Stimulated activated CD4-positive, alpha-beta T cell treated with anti-CD3 and anti-CD28 coated beads, Interleukin-12 subunit alpha, Interleukin-12 subunit beta, amount 100 ng/mL, for 24 hours (primary cell): ENCODE measurements at places on chromosomes 11 and 22.

DNA sequence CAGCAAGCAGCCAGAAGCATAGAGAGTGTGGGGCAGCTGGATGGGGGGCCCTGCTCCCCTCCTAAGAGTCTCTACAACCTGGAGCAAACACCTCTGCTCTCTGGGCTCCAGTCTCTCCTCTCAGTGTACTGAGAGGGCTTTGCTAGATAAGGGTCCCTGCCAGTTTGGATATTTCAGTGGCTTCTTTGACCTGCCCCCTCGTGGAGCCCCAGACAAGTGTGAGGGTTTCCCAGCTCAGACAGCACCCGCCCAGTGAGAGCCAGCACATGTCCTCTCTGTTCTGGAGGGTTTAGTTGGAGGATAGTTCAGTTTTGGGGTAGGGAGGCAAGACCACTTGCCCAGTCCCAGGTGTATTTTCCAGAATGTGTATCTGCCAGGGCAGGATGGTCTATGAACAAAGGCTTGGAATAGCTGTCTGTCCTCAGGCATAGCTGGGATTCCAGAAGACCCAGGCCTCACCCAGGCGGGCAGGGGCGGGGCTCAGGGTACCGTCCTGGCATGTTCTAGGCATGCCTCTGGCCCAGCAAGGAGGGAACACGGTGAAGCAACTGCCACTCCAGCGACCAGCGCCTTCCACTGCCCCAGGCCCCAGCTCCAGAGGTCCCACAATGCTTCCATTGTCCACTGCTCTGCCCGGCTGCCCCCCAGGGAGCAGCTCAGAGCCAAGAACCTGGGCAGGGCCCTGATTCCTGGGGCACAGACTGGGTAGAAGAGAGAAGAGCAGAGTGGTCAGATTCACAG, 7.5 kb upstream of the MICALL1 start:
- no peak for DNase-seq

DNA sequence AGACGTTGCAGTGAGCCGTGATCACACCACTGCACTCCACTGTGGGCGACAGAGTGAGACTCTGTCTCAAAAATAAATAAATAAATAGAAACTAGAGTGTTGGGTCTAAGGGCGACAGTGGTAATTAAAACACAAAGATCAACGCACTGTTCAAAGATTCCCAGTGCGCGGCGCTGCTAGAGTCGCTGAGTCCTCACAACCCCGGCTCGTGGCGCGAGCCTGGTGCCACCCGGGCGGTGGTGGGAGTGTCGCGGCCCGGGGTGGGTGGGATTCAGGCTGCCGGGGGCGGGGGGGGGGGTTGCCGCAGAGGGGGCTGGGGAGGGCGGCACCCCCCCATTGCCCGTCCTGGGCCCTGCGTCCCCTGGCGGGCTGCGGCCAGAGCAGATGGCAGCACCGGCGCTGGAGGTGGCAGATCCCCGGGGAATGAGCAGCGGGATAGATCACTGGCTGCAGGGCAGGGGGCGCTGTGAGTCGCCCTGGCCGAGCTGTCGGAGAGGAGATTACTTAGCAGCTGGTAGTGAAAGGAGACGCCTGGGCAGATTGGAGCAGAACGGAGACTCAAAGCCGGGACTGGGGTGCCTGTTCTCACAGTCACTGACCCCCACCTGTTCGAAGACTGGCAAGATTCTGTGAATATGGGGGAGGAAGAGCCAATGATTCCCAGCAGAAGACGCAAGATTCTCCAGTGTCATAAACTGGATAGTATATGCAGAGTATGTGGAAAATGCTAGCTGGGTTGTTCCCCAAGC, 30.2 kb upstream of the APOBEC3A start:
- DNase-seq: peak; percentile 54

- DNase-seq: no peak
Observed at GRCh38 chr11:126598344-126599216, 243.1 kb downstream of the ST3GAL4 start.

DNA sequence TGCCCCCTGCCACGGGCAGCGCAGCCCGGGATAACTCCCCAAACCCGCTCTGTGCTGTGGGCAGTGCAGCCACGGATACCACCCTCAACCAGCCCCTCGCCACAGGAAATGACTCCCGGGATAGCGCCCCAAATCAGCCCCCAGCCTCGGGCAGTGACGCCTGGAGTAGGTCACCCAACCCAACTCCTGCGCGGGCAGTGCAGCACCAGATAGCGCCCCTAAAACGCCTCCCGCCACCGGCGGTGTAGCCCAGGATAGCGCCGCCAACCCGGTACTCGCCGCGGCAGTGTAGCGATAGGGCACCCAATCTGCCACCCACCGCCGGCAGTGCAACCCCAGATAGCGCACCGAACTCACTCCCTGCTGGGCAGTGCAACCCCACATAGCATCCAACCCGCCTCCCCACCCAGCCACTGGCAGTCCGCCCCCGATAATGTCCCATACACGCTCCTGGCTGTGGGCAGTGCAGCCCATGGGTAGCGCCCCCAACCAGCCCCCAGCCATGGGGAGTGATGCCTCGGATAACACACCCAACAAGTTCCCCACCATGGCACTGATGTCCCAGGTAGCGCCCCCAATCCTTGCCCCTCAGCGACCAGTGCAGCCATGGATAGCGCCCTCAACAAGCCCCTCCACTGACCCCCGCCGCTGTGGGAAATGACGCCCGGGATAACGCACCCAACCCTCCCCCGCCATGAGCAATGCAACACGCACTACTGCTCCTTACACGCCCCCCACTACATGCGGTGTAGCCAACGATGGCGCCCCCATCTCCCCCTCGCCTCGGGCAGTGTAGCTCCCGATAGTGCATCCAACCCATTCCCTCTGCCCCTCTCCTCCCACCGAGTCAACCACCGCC, 1.5 kb downstream of the RFPL2 start:
- no peak for DNase-seq

- DNase-seq: no peak
Observed at GRCh38 chr11:48054994-48055291, 74.6 kb downstream of the PTPRJ start.

GRCh38 chr11:19560156-19560555, 152.5 kb upstream of the NAV2 start:
- no peak for DNase-seq

DNA sequence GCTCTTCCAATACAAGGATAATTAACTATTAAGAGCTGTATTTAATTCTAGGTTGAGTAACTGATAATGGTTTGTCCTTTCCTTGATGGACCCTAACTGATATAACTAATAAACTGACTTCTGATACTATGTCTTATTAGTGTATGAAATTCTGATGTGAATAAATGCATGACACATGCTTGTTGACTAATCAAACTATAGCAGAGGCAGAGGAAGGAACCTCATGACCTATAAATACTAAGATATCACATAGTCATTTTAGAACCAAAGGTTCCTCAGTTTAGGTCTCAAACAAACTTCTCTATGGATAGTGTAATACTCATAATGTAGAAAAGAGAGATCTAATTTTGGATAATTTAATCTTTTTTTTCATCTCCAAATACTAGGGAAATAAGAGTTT, 4.8 kb upstream of the HBD start:
- DNase-seq: no peak

DNA sequence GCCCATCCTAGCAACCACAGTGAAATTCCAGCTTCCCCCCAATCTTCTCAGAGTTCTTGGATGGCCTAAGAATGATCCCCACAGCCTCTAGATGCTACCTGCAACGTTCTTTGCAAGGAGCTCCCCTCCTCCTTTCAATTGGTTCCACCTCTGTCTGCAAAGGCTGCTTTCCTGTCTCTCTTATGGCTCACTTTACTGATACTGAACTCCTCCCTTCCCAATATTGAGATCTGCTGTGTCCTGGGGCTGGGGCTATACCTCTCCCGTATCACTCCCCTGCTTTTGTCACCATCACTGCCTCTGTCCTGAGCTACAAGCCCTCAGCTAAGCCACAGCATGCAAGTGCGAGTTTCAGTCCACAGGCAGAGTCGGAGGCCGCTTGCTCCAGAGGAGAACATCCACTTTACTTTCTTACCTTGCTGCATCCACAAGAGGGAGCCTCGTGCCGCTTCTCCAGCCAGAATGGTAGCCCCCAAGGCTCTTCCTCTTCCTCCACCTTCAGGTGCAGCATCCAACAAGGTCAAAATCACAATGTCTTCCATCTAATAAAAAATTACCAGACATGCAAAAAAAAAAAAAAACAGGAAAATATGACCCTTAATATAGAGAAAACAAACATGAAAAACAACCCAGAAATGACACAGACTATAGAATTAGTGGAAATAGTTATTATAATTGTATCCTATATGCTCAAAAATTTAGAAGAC, 48.6 kb upstream of the TMEM45B start:
- DNase-seq: no peak

DNA sequence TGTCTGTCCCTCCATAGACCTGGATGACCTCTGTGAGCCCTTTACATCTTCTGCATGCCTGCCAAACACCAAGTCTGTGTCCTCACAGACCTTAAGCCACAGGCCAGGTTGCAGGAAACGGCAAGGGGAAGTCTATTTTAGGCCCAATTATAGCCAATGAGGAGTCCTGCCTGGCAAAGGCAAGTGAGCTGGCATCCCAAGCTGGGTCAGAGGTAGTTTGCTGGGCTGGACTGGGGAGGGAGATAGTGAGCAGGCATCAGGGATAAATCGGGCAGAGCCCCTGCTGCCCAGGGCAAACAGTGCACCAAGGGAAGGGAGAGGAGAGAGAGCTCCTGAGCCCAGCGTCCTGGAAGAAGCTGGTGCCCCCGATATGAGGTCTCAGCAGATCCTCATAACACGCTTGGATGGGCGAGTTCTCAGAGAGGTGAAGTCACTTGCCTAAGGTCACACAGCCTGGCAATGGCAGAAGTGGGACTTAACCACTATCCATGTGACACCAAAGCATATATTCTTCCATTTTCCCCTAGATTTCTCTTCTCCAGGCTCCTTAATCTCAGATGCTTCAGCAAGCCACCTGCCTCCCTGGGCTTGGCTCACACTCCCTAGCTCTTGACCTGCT, 3.7 kb upstream of the RELT start:
- no peak for DNase-seq

- DNase-seq: no peak
Observed at GRCh38 chr11:127624306-127624856, 623.8 kb upstream of the KIRREL3 start.

GRCh38 chr22:40414838-40415505, 44.6 kb downstream of the SGSM3 start:
- no peak for DNase-seq

GRCh38 chr22:42461511-42461910, 29.3 kb upstream of the NFAM1 start:
- DNase-seq: no peak

DNA sequence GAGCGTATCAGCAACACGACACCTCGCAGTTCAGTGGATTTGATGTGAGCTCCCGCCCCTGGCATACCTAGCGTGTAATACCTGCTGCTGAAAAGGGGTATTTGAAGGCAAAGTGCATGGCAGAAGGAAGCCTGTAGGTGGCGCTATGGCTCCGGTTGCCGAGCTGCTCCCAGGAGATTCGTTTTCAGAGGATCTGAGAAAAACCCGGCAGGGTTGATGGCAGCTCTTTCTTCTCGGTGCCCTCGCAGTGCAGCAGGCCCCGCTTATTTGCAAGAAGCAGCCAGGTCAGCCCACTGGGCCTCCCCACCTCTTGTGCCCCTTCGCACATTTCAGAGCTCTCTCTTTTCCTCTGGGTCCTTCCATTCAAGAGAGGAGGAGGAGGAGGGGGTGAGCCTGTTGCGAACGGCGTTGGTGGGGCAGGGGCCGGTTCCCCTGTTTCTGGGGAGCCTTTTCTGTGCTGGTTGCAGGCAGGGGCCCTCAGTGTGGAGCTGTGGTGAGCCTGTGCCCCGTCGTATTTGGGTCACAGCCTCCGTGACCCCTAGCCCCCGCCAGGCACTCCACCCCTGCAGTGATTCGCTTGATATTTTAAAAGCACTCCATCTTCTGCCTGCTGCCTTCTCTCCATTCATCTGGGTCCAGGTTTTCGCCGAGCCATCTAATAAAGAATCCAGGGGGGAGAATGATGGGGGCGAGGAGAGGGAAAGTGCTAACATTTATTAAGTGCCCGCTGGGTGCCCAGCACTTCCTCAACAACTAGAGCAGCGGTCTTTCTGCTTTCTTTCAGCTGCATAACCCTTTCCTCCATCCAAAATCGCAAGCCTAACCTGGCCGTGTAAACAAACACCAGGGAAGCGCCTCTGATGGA, 85.3 kb upstream of the SYT13 start:
- peak; percentile 33 for DNase-seq

DNA sequence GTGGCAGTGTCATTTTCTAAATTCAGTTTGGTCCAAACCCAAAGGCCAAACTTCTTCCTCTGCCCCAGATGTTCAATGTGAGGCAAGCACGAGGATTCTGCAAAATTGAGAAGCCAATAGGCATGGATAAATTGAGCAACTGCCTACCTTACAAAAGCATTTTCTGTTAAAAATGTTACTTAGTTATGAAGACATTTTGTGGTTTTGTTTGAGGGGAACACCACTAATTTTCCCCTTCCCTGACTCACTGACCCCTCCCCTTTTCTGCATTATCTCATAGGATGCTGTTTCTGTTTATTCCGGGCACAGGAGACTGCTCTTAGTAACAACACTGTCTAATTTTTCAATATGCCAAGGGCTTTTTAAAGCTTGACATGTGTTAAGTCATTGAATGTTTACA, 462.8 kb downstream of the INSC start:
- no peak for DNase-seq

DNA sequence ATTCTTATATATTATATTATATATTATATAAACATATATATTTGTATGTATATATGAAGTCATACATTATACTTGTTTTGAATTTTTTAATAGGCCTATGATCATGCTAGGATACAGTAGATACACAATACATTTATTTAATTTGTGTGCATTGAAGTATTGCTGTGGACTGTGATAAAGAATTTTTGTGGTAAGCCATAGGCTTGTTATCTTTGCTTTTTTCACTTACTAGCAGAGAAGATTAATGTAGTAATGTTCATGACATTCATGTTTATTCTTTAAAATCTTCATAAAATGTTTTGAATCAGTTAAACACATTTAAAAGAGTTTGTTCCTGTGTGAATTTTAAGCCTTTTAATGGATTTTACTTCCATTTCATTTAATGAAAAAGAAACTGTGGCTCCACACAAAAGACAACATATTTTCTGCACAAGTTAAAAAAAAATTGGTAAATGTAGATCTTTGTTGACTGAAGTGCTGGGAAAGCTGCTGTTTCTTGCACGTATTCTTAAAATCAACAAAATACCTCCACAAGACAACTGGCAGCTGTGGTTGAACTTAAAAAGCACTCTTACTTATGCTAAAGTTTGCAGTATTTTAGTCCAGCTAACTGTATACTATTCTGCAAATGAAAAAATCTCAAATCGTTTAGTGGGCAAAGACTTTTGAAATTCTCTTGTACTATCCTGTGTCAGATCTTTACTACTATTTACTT, 156.2 kb downstream of the TMEM135 start:
- DNase-seq: no peak

DNA sequence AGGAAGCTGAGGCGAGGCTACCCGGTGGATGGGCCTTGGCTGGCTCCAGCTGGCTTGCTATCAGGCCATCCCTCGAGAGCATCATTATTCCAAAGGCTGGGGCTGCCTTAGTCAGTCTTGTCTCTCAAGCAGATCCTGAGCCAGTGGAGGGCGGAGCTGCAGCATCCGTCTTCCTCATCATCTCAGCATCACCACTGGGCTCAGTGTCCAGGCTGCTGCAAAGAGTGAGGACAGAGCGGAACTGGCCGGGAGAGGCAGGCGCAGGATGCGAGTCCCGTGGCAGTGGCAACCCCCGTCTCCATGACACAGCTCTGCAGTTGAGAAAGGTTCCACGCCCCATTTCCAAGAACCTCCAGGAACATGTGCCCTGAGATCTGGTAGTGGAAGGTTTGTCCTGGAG, 4.4 kb downstream of the TP53I11 start:
- no peak for DNase-seq

GRCh38 chr22:43504068-43504467, 92.3 kb downstream of the MPPED1 start:
- no peak for DNase-seq

GRCh38 chr11:65321076-65321475, 6.4 kb downstream of the CDC42EP2 start:
- DNase-seq: no peak
